ENCODE measurements at places on chromosomes 7 and 10.

DNA sequence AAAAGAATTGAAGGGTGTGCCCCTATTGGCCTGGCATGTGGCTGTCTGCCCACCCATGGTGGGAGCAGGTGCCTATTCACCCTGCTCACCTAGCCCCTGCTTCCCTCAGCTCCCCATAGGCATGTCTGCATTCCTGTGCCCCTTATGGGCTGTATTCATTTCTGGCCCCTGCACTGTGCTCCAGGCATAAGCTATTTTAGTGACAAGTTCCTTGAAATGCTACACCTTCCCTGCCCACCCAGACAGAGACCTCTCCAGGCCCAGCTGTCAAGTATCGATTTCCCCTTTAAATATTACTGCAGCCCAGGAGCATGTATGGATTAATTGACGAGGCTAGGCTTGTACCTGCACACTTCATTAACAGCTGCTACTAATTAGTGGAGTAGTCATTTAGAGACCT, 235.4 kb downstream of the RPS24 start:
- DNase-seq = no peak

- no peak for DNase-seq
These were observed 2.6 kb upstream of the PPP1R3A start for GRCh38 chr7:113921363-113921762.

DNA sequence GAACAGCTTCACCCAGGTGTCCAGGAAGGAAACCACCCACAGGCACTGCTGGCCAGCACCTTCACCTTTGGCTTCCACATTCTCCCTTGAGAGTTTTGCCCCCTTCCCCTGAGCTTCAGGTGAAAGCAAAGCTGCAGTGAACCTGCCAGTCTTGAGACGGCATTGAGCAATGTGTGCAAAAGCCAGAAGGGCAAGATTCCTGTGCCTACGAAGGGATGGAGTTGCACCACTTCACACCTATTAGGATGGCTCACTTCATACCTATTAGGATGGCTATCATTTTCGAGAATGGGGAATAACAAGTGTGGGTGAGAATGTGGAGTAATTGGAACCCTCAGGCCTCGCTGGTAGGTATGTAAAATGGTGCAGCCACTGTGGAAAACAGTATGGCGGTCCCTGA, 7.2 kb downstream of the HABP2 start:
- no peak for DNase-seq

- no peak for DNase-seq
These were observed 153.5 kb downstream of the NSUN6 start for GRCh38 chr10:18497806-18498369.

DNA sequence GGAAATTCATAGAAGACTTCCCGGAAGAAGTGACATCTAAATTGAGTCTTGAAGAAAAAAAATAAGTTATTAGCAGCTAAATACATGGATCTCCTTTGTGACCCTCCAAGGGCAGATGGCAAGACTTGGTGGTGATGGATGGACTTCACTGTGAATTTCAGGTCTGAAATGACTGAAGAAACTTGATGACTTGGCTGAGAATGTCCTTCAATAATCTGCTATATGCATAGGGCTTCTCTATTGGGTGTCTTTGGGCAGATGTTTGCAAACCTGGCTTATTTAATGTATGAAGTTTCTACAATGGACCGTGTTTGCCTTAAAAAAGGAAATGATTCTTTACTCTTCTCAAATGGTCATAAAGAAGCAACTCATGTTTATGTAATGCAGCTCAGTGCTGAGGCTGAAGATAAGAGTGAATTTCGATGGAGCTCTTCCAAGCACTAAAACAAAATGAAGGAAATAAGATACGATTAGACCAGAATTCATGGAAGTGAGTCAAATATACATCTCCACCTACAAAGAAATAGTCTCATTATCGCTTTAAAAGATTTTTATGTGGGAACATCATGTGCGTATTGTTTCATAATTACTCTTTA, 116.6 kb upstream of the WDR11 start:
- DNase-seq = no peak

- no peak for DNase-seq
These were observed 30.0 kb upstream of the CFAP46 start for GRCh38 chr10:132972149-132972985.

DNA sequence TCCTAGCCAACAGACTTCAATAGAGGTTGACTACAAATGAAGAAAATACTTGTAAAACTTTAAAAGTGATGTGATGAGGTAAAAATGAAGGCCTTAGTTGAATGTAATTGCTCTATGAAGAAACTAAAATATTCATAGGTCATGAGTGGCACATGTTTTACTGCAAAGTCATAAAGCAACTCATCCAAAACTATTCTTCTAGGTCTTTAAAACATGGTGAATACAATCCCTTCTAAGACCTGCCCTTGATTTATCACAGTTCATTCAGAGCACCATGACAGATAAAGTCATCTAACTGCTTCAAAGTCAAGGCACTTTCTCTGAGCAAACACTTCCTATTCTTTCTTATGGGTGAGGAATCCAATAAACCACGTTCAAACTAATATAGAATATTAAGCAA, 713.5 kb downstream of the SORCS1 start:
- DNase-seq = no peak

- DNase-seq = no peak
These were observed 4.5 kb downstream of the LLCFC1 start for GRCh38 chr7:142943706-142944268.
